ENCODE measurements at places on chromosomes 16 and 17.

DNA sequence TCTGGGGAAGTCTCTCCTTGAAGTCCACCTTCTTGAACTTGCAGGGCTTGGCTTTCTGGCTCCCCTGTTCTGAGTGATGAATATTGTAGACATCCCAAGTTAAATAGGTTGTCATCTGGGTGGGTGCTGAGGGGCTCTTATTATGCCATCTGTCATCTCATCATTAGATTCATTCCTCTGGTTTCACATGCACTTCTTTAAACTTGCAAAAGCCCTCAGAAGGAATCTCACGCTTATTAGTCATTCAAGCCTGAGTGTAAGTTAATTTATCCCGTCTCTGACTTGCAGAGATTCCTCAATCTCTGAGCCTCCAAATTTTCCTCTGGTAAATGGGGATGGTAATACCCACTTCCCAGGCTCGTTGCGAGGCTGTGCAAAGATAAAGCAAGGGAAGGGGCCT, 5.7 kb downstream of the MGAT5B start:
- no peak for DNase-seq

- DNase-seq = no peak
Observed at GRCh38 chr17:75344666-75345065, 55.4 kb upstream of the SLC25A19 start.

DNA sequence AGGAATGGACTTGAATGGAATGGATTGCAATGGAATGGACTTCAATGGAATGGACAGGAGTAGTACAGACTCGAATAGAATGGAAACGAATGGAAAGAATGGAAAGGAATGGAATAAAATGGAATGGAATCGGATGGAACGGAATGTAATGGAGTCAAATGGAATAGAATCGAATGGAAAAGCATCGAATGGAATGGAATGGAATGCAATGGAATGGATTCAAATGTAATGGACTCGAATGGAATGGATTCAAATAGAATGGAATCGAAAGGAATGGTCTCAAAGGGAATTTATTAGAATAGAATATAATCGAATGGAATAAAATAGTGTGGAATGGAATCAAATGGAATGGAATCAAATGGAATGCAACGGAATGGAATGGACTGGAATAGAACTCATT, 484.9 kb upstream of the WSB1 start:
- no peak for DNase-seq

DNA sequence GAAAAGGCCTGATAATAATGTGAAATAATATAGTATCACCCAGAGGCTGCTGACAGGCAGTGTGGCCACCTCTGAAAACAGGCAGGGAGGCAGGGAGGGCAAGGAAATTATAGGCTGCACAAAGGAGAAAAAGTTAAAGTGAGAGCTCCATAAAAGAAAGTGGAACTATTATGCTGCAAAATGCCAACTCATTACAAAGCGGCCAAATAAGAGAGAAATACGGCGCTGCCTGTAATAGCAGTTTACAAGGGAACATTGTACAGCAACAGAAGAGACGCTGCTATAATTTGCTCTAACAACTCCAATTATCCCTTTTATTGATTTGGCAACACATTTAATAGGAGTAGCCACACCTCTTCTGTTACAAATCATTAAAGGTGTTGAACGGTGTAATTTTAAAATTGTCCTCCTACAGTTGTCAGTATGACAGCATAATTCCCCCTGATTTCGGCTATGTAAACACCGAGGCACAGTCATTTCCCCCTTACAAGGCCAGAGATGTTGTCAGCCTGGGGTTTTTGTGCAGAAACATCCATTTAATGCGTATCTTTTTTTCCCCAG, 120.3 kb downstream of the MRM1 start:
- DNase-seq = peak; percentile 95

GRCh38 chr17:75262112-75262606, 480 bp downstream of the MRPS7 start:
- DNase-seq = no peak

- no peak for DNase-seq
Observed at GRCh38 chr17:40460968-40461731, 17.9 kb downstream of the IGFBP4 start.

- peak; percentile 100 for DNase-seq
Observed at GRCh38 chr17:59155439-59156177, at the start of gene PRR11. PRR11 (plus strand) TSS chr17:59155746; CDS start chr17:59169753, 14,007 bp downstream.

- no peak for DNase-seq
Observed at GRCh38 chr16:28495098-28495793, 803 bp downstream of the APOBR start.

- no peak for DNase-seq
Observed at GRCh38 chr17:28076144-28076543, 33.7 kb downstream of the NLK start.

DNA sequence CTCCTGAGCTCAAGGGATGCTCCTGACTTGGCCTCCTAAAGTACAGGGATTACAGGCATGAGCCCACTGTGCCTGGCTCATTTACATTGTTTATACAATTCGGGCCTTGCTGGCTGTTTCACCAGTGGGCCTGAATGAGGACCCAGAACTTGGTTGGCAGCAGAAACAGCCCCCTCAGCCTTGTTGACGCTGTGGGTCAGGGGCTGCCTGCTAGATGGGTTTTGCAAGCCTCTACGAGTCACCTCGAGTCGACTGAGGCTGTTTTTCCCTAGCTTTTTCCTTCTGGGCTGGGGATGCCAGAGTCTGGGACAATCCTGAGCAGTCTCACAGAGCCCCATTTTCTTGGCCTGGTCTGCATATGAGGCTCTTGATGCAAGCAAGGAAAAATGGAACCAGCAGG, 16.1 kb downstream of the PPL start:
- DNase-seq = no peak

DNA sequence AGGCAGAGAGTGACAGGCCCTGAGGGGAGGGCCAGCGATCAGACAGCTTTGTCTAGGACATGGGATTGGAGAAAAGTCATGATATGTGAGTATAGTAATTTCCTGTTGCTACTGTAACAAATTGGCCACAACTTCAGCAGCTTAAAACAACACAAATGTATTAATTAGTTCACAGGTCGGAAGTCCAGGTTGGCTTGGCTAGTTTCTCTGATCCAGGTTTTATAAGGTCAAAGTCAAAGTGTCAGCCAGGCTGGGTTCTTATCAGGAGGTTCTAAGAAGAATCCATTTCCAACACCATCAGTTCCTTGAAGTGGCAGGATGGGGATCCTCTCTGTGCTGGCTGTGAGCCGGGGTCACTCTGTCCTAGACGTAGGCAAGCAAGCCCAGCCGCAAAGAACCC, 76.2 kb upstream of the SEC14L1 start:
- no peak for DNase-seq

Data from COR-L47 (cell line).